ENCODE measurements at places on chromosomes 2 and 18.
A peak's percentile ranks its signal among the peaks of the same experiment; 100 is the strongest.

GRCh38 chr2:191539068-191539467 lies 138.9 kb upstream of the NABP1 start:
- peak; percentile 51 for DNase-seq

- no peak for DNase-seq
Measured at GRCh38 chr2:134515137-134515536, 203.7 kb downstream of the TMEM163 start.

- DNase-seq: peak; percentile 56
Measured at GRCh38 chr2:30862054-30862651, 54.9 kb upstream of the CAPN13 start.

- DNase-seq: no peak
Measured at GRCh38 chr2:61059382-61059781, 6.3 kb upstream of the SANBR start.

DNA sequence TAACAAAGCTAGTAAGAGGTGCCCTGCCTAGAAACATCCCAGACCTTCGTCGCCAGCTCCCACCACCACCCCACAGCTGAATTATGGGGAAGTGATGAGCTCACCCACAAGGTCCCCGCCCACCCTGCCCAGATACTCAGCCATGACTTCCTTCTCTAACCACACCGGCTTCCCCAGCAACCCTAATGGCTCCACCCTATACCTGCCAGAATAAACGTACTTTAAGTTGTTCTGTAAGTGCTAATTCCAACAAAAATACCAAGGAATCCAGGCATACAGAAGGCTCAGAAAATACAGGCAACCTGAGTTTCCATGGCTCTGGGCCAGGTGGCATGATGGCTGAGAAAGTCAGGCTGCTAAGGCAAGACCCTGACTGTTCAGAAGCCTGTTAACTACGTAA lies 39.1 kb downstream of the TMEM163 start:
- no peak for DNase-seq

DNA sequence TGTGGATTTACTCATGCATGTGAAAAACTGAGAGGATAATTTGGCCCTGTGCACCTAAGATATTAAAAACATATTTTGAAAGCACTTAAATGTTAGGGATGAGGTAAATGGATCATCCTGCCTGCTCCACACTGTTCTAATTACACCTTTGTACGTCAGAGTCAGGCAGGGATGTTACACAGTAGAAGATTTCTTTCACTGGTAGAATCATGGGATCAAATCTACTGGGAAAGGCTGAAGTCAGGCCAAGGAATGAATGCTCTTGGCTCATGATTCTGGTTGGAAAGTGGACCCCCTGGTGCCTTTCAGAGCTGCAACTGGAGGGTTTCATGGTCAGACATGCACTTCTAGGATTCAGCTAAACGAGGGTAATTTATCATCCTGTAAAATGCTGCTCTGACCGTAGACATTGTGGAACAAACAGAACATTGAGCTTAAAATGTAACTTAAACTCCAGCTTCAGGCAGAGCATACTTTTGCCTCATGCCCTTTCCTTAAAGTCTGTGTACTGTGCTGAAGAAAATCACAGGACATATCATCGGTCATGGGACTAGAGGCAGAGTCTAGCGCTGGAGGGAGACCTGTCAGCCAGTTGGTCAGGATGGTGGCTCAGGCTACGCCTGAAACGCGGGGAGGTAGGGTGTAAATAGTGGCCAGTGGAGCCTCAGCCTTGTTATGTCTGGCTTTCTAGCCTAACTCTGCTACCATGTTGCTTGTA lies 4.9 kb downstream of the KCNE4 start:
- peak; percentile 48 for DNase-seq

DNA sequence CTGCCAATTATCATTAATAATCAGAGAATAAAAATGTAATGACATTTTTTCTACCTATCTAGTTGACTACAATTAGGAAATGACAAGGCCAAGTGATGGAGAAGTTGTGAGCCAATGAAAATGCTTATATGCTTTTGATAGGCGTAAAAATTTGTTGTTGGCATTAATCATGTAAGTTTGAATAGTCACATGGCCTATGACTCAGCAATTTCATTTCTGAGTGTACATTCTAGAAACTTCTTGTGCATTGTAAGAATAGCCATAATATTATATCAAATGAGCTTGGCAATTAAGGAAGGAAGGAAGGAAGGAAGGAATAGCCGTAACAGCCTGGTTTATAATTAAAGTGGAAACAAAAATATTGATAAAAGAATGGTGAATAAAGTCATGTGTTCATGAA lies 179.9 kb downstream of the PTH2R start:
- no peak for DNase-seq

GRCh38 chr2:182349268-182349667 lies 77.6 kb downstream of the PDE1A start:
- DNase-seq: peak; percentile 36

GRCh38 chr2:72887032-72887739 lies at the start of gene SPR:
Gene SPR (plus strand): TSS chr2:72887408. CDS start chr2:72887433, 25 bp downstream.
- DNase-seq: peak; percentile 72

DNA sequence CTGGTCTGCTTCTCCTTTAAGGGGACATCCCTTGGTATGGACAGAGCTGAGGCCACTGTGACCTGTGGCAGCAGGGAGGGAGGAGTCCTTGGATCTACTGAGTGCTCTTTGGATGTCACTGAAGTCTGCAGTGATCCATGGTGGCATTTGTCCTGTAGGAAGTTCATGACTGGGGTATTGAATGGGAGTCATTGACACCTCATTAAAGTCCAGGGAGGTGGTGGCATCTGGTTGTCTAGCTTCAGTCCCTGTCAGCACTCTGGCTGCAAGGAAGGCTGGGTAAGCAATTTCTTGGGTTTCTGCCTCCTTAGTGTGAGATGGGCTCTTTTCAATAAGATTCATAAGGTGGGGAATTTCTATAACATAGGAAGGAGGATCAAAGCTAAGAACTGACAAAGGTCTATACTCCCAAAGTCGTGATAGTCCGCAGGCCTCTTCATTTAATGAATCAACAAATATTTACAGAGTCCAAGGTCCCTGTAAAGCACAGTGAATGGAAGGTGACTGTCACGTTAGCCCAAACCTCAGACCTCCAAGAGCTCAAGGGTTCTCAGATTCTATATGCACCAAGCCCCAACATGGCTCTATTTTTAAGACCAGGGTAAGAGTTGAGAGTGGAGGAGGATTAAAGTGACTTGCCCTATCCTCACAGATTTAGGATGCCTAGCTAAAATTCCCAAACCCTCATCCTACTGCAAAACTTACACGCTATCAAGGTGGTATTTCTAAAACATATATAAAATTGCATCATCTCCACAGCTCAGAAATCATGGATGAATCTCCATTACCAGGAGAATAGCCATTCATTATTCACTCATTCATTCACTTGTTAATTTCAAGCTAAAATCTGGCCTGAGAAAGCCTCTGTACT lies 40.2 kb downstream of the THNSL2 start:
- DNase-seq: no peak

DNA sequence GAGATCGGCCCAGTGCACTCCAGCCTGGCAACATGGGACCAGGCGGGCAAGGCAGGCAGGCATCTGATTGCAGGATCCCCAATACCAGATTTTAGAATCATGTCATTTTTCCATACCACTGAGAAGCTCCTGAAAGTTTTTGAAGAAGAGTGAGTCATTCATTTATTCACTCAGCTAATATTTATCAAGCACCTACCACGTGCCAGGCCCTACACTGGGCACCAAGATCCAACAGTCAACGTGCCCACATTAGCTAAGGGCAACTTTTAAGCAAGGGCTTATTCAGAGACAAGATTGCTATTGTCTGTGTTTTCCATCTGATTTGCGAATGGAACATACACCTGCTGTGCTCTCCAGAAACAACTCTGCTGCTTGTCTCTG lies 126.8 kb upstream of the LGALSL start:
- DNase-seq: no peak

- no peak for DNase-seq
Measured at GRCh38 chr2:241914542-241914941, 45.0 kb downstream of the RTP5 start.

- DNase-seq: no peak
Measured at GRCh38 chr2:222459983-222460382, 35.6 kb downstream of the SGPP2 start.

GRCh38 chr2:204967199-204967960 lies 422.1 kb downstream of the PARD3B start:
- DNase-seq: no peak

- no peak for DNase-seq
Measured at GRCh38 chr18:62458868-62459716, 63.7 kb upstream of the ZCCHC2 start.

GRCh38 chr2:38260972-38261371 lies 116.1 kb downstream of the ATL2 start:
- DNase-seq: no peak

DNA sequence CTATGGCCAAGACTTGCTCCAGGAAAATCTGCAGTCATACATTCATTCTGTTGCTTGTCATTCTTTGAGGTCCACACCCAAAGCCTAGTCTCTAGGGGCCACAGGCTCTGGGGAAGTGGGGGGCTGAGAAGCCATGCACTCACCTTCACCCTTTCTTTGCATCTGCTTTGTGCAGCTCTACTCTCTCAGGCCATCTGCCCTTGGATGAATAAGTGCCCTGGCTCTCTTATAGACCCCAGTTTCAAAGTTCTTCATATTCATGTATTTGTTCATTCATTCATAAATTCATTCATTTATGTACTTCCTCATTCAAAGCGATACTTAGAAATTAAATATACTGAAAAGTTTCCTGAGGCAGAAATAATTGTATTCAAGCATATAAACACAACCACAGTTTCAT lies 130.3 kb upstream of the FAM98A start:
- no peak for DNase-seq

- peak; percentile 98 for DNase-seq
Measured at GRCh38 chr18:3593381-3593903, 143.5 kb downstream of the TGIF1 start.

DNA sequence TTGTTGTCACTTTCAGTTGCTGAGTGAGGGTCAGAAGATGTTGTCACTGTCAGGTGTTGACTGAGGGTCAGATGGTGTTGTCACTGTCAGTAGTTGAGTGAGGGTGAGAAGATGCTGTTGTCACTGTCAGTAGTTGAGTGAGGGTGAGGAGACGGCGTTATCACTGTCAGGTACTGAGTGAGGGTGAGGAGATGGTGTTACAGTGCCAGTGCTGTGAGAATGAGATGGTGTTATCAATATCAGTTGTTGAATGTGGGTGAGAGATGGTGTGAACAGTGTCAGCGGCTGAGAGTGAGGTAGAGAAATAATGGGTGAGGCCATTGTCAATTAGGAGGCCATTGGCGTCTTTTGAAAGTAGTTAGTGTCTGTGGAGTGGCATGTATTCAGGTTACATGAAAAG lies 1.6 kb upstream of the ATP9B start:
- no peak for DNase-seq

DNA sequence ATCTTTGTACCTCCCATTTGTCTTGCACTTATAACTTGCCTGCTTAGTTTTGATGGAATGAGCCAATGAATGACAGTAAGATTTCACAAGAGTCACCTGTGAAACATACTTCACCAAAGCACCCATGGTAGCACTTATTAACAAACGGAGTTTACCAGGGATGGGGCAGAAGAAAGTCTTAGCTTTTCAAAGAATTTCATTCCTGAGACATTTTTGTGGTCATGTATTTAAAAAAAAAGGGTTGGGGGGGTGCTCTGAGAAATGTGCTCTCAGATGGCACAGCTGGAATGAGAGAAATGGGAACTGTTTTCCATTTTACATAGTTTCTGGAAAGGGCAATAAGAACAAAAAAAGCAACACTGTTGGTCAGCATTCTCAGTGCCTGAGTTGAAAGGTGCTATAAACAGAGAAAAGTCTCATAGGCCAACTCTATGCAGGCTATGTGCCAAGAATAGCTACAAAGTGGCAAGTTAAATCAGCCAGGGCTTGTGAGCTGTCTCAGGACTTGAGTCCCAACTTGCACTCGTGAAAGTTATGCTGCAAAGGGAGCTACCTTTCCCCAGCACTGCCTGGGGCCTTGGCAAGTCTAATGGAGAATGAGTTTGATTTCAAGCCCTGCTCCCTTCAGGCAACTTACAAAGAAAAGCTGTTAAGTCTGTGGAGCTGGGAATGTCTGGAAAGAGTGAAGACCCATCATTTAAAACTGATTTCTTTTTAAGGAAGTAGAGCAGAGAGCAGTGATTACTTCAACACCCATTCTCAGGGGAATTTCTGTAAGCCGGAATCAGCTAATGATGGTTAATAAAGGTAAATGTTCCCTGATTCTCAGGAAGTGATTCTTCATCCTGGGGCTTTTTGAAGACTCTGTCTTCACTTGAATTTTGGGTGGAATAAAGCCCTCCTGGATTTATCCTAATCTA lies 170.6 kb downstream of the SLC8A1 start:
- peak; percentile 64 for DNase-seq

DNA sequence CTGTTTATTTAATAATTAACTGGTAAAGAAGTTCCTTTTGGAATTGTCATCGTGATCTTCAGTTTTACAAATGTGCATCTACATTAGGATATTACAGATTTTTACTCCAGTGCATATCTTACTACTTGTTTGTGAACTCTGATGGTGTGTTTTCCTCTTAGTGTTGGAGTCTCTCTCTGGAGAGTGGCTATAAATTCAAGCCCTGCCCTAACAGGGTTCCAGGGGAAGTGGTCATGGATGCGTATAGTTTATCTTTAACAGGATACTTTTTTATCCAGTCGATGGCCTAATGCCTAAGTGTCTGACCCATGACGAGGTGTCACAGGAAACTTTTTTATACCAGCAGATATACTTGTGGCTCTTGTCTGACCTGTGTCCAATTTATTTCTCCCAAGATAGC lies 75.4 kb downstream of the CHN1 start:
- DNase-seq: no peak

- no peak for DNase-seq
Measured at GRCh38 chr2:222611684-222612083, 44.2 kb downstream of the FARSB start.

DNA sequence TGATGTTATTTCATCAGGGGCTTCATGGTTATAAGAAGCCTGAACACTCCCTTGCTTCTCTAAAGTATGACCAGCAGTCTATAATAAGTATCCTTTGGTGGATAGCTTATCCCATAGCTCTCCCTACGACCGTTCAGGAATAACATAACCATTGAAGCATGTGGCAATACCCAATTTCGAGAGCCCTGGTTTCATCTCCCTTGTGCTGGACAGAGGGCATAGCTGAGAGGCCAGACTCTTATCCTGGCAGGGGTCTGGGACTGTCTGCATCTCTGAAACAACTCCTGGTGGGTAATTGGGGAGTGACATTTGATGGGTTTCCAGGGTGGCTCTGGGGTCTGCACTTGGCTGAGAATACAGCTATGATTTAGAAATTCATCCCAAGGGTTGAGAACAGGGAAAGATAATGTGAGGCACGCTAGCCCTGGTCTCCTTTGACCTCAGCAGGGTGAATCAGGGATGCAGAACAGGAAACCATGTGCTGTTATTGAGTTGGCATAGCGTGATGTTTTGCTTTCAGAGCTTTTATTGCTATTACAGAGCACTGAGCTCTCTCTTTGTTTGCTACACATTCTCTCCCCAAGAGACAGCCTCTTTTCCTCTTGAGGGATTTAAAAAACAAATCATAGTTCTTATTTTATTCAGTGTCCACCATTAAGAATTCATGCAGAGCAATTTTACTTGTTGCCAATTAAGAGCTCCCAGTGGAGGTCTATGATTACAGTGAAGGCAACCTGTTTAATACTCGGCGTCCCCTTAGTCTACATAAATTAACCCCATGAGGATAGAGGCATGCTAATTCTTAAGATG lies 274.5 kb downstream of the NCKAP5 start:
- DNase-seq: peak; percentile 68

Data from mesenchymal stem cell (in vitro differentiated cells and primary cell).